ENCODE measurements at places on chromosomes 7 and 10.

- peak; percentile 10 for DNase-seq
Observed at GRCh38 chr7:3673524-3673923, 372.5 kb downstream of the SDK1 start.

GRCh38 chr7:18241543-18242231, 214.0 kb upstream of the PRPS1L1 start:
- no peak for DNase-seq

DNA sequence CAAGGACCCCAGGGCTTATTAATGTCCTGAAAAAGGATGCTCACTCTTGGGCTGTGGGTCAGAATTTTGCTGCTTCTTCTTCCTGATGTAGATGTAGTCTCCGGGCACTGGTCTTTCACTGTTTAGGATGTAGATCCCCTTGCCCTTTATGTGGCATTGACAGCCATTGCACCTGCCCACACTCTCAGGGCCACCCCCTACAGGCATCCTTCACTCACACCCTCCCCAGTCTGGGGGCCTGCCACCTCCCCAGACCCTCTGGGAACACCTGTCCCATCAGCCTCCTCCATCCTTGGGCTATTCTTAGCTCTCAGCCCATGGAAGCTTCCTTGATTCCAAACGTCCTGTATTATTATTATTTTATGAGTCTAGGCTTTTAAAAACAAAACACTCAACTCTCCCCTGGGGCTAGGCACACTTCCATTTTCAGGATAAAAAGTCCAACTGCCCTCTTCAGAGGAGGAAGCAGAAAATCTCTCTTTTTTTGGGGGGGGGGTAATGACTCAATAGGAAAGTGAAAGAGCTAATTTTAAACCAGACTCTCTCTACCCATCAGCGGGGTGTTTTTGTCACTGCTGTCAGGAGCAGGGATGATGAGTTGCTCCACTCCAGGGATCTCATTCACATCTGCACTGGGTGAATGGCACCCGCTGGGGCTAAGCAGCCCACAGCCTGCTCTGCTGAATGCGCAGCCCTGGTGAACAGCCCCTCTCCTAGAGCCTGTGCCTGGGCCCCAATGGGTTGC, 11.5 kb upstream of the KLRG2 start:
- DNase-seq, result no peak

- no peak for DNase-seq
Observed at GRCh38 chr7:116950889-116951351, 2.4 kb upstream of the ST7 start.

DNA sequence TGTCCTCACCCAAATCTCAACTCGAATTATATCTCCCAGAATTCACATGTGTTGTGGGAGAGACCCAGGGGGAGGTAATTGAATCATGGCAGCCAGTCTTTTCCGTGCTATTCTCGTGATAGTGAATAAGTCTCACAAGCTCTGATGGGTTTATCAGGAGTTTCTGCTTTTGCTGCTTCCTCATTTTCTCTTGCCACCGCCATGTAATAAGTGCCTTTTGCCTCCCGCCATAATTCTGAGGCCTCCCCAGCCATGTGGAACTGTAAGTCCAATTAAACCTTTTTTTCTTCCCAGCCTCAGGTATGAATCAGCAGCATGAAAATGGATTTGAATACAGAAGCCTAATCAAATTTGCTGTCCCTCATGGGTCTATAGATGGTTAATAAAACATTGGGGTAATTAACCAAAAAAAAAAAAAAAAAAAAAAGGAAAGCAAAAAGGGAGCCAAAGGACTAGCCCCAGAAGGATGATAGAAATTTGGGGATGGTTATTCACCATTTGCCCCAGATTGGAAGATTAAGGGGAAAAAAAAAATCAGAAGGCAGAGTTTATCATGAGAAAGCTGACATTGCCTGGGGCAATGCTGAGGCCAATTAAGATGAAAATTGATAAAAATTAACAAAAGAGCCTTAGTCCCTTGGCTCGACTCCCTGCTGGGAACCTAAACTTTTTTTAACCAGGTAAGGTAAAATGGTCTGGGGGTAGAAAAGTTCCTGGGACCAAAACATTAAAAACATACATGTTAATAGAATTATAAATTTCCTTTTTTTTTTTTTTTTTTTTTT, 27.6 kb downstream of the AVL9 start:
- DNase-seq, result no peak

All from fibroblast of lung (primary cell).